B cell (primary cell): ENCODE measurements at places on chromosomes 7 and 10. TPM values are rescaled to one million over a fixed set of nuclear protein-coding genes. Genes with fewer than 3 reads are reported as not detected.

DNA sequence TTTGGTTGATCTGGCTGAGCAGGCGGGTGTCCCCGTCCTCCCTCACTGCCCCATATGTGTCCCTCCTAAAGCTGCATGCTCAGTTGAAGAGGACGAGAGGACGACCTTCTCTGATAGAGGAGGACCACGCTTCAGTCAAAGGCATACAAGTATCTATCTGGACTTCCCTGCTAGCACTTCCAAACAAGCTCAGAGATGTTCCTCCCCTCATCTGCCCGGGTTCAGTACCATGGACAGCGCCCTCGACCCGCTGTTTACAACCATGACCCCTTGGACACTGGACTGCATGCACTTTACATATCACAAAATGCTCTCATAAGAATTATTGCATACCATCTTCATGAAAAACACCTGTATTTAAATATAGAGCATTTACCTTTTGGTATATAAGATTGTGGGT, 26.9 kb upstream of the TRIM56 start:
- no peaks in the 10 kb centered on the region for H3K36me3 ChIP-seq
- H3K27ac ChIP-seq, result no peak overlapping the region
- H3K27me3 ChIP-seq, result no peaks in the 10 kb centered on the region
- no peaks in the 10 kb centered on the region for H3K4me1 ChIP-seq
- peak; percentile 62 for DNase-seq
- no peak overlapping the region for H3K4me3 ChIP-seq

- no peaks in the 10 kb centered on the region for H3K4me1 ChIP-seq
- H3K4me3 ChIP-seq, result no peak overlapping the region
- no peak overlapping the region for H3K27ac ChIP-seq
These were observed 208.8 kb downstream of the KCNMA1 start for GRCh38 chr10:77428691-77429395.

Gene GRID1
- total RNA-seq, result not detected in 2 replicates

- DNase-seq, result no peak
- no peak overlapping the region for H3K4me3 ChIP-seq
- H3K27me3 ChIP-seq, result no peaks in the 10 kb centered on the region
- H3K36me3 ChIP-seq, result no peaks in the 10 kb centered on the region
- no peak overlapping the region for H3K27ac ChIP-seq
These were observed 122.5 kb upstream of the LANCL2 start for GRCh38 chr7:55242613-55243012.

Gene OSBPL3
- 67.6 and 80.6 TPM in 2 replicates for total RNA-seq

GRCh38 chr7:31336202-31337001, 4.1 kb downstream of the NEUROD6 start:
- no peak for DNase-seq
- no peaks in the 10 kb centered on the region for H3K36me3 ChIP-seq
- no peaks in the 10 kb centered on the region for H3K4me1 ChIP-seq
- no peak overlapping the region for H3K27ac ChIP-seq

GRCh38 chr7:13641714-13642113, 347.8 kb downstream of the ETV1 start:
- no peaks in the 10 kb centered on the region for H3K27me3 ChIP-seq
- H3K4me1 ChIP-seq, result no peaks in the 10 kb centered on the region
- no peak overlapping the region for H3K4me3 ChIP-seq
- H3K36me3 ChIP-seq, result no peaks in the 10 kb centered on the region

DNA sequence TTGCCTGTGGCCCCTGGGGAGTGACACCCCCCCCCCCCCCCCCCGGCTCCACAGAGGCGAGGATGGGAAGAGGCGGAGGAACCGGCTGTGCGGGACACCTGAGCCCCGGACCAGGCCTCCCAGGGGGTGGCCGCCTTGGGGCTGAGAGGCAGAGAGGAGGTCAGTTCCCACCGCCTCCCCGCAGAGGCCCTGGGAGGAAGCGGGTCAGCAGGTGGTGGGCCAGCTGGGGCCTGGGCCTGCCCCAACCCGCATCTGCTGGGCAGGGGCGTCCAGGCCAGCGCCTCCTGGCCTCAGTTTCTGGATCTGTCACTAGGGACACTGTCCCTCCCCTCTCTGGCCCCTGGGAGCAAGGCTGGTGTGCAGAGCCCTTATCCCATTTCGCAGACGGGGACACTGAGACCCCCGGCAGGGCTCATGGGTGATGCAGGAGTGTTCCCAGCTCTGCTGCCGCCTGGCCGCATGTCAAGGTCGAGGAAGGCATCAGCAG, 14.6 kb upstream of the LFNG start:
- peaks cover 27% of the 10 kb centered on the region for H3K4me1 ChIP-seq
- no peak for DNase-seq
- no peak overlapping the region for H3K27ac ChIP-seq
- no peaks in the 10 kb centered on the region for H3K36me3 ChIP-seq
- H3K27me3 ChIP-seq, result no peaks in the 10 kb centered on the region
- H3K4me3 ChIP-seq, result no peak overlapping the region

GRCh38 chr7:113774182-113774807, 144.5 kb downstream of the PPP1R3A start:
- no peak for DNase-seq
- no peaks in the 10 kb centered on the region for H3K27me3 ChIP-seq
- no peaks in the 10 kb centered on the region for H3K36me3 ChIP-seq
- no peak overlapping the region for H3K4me3 ChIP-seq
- no peak overlapping the region for H3K27ac ChIP-seq
